ENCODE measurements at places on chromosomes 2 and 18. TPM values are rescaled to one million over a fixed set of nuclear protein-coding genes. Genes with fewer than 3 reads are reported as not detected.

DNA sequence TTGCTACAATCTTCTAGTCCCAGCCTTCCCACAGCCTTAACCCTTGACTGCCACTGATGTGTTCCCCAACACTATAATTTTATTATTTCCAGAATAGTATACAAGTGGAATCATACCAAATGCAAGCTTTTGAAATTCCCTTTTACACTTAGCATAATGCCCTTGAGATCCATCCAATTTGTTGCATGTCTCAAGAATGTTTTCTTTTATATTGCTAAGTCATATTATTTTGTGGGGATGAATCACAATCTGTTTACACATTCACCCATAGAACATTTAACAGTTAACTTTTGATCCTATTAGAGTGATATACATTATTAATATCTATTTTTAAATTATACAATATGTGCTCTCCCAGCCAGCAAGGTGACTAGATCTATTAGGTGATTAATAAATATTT, 74.3 kb upstream of the KYNU start:
- DNase-seq = no peak

DNA sequence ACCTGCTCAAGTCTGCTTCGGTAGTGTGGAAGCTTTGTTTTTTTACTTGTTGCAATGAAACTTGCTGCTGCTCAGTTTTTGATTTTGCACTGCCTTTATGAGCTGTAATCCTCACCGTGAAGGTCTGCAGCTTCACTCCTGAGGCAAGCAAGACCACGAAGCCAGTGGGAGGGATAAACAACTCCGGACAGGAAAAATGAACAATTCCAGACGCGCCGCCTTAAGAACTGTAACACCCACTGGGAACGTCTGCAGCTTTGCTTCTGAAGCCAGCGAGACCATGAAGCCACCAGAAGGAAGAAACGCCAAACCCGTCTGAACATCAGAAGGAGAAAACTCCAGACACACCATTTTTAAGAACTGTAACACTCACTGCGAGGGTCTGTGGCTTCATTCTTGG, 245.7 kb upstream of the REG3G start:
- DNase-seq = no peak

DNA sequence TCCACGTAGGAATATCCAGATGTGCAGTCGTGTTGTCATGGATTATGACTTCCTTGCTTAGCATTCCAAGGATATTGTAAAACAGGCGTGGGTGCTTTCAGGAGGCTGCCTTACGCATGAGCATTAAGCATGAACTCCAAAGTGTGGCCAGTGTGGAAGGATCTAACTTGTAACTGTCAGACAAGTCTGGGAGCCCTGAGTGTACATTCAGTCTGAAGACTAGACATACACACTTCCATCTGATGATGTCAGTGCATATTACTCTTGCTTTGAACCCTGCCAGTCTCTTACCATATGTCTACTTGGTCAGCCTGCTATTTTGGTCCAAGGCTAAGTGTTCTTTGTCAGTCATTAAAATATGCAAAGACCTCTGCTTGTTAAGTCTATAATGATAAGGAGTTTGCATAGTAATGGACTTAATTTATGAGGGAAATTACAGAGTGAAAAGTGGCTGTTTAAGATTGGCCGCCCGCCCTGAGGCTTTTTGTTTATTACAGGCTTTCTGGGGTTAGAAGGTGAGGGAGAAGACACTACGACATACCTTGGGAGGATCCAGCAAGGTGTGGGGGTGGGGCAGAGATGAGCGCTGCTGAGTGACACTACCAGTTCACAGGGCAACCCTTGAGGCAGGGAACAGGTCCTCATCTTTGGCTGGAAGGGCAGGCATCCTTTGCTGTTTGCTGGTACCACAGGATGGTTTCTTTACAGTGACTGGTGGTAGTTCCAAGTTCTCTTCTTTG, 48.3 kb downstream of the CABLES1 start:
- DNase-seq = no peak

Gene COL5A2
- total RNA-seq = 37.0 TPM

- peak; percentile 61 for DNase-seq
These were observed 95.0 kb downstream of the DGKD start for GRCh38 chr2:233449081-233449901.

Gene FN1
- 416 TPM for total RNA-seq

DNA sequence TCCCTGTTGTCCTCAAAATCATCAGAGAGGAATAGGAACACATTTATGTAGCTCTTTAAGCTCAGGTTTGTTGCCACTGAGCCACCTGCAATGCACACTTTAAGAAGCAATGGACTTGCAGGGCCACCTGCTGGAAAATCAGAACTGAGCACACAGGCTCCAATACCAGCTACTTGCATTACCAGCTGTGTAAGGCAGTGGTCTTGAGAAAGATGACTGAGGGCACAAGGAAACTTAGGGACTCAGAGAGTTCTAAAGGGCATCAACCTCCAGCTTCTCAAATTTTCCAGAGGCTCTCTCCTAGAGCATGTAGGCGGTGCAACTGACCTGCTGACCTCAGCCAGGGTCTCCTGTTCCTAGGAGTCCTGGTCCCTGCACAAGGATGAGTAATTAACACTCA, 2.5 kb upstream of the CNDP2 start:
- DNase-seq = peak; percentile 73

GRCh38 chr2:230987137-230988020, 8.5 kb upstream of the SPATA3 start:
- peak; percentile 65 for DNase-seq

- DNase-seq = no peak
These were observed 70.5 kb downstream of the TGIF1 start for GRCh38 chr18:3520230-3521085.

Gene ASB18
- not detected for total RNA-seq
